ENCODE measurements at places on chromosomes 3 and 15.

GRCh38 chr15:97036301-97036700 is 705.8 kb downstream of the NR2F2 start:
- DNase-seq = no peak

- DNase-seq = no peak
Measured at GRCh38 chr15:99580076-99580475, 14.3 kb downstream of the MEF2A start.

- DNase-seq = no peak
Measured at GRCh38 chr15:81954158-81954783, 91.5 kb downstream of the MEX3B start.

DNA sequence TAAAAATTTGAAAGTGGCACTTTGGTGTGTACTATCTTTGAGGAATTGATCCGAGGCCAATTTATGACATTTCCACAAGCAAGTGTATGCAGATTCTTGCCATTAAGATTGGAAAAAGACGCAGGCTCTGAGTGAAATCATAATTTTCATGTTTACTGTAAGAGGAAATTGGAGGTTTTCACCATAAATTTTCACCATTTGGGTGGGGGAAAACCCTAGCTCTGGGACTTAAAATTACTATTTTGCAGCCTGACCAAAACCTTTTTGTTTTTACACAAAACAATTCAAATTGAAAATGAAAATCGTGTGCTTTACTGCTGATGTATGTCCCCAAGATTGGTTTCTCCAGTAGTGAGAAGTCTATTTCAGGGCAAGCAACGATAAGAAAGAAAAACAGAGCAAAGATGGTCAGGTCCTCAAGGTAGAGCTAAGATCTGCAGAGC is 282.6 kb downstream of the FOXP1 start:
- DNase-seq = no peak

- no peak for DNase-seq
Measured at GRCh38 chr3:171389491-171389890, 70.7 kb downstream of the TNIK start.

- no peak for DNase-seq
Measured at GRCh38 chr3:89165636-89166263, 58.3 kb downstream of the EPHA3 start.

GRCh38 chr3:64884536-64884935 is 196.7 kb upstream of the ADAMTS9 start:
- no peak for DNase-seq

DNA sequence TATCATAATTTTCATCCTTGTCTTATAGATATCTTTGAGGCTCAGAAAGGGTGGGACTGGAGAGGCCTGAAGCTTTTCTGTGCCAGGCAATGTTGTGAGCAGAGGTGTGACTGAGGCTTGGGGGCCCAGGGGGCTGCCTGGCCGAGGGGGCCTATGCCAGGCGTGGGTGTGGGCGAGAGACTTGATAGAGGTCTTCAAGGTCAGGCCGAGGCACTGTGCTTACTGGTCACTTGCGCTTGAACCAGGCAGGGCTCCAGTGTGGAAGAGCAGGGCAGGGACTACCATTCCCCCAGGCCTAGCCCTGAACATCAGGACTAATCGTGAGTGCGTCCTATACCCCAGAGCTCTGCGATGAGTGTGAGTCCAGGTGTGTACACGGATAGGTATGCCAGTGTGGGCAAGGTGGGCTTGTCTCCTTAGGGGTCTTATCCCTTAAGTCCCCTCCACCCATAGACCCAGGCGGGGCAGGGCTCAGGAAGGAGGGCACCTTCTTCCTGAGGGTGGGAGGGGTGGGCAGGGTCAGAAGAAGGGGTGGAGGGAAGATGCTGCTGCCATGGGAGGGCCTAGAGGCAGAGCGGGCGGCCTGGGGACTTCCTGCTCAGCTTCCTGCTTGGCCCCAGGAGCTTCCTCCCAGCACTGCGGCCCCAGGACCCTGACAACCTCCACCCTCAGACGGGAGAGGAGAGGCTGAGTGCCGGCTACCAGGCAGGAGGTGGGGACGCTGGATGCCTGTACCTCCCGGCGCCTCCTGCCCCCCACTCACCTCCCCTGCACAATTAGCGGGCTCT is 84.7 kb downstream of the LINGO1 start:
- DNase-seq = no peak

GRCh38 chr3:16277471-16277870 is 12.5 kb downstream of the OXNAD1 start:
- no peak for DNase-seq

- no peak for DNase-seq
Measured at GRCh38 chr15:31525185-31525695, 198.6 kb downstream of the KLF13 start.

GRCh38 chr3:149475451-149476060 is 1.1 kb downstream of the TM4SF4 start:
- no peak for DNase-seq

DNA sequence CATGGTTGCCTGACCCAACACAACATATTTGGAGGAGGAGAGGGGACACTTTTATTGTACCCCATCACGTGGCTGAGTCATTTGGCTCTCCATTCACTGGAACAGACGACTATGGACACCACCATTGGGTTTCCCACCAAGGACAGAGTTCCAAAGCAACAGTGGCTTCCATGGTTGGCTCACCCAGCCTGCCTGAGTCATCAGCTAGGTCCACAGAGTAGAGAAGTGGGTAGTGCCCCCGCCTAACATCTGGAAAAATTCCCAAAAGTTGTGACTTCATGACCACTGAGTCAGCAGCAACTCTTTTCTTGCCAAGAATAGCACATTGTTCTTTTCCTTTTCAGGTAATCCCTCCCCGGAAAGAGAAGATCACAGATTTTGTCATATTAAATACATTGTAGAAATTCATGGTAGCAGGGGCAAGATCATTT is 3.0 kb upstream of the PPP1R2 start:
- DNase-seq = no peak

DNA sequence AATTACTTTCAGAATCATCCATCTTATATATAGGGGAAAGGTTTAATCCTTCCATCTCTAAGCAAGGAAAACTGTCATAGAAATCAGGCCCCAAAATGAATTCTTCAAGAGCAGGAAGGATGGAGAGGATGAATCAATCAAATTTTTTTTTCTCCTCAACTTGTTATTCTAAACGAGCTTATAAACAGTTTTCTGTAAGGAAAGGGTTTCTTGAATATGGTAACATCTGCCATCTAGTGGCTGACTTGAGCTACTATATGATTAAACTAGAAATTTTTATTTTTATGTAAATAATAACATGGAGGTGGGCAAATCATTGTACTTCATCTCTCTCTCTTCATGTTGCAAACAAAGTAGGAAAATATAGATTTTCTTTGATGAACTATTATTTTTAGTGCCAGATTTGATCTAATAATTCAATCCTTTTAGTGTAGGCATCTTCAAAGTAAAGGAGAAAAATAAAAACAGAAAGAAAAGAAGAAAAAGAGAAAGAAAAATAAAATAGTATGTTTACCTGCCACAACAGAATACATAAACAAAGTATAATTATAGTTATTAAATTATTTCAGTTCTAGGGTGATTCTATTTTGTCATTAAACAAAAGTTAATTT is 146.6 kb downstream of the SERPINI1 start:
- no peak for DNase-seq

DNA sequence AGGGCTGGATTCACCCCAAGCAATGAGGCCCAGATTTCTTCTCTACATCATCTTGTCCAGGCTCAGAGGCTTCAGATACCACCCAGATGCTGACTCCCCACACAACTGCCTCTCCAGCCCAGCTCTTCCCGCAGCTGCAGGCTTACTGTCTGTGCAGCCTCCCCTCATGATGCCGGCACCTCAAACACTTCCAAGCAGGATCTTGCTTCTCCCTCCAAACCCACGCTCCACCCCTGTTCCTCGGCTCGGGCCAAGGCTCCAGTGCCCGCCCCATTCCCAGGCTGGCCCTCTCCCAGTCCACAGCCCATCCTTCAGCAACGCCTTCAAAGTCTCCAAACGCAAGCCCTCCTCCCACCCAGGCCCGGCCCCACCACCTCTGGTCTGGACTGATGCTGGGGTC is 159.2 kb upstream of the LINGO1 start:
- no peak for DNase-seq

DNA sequence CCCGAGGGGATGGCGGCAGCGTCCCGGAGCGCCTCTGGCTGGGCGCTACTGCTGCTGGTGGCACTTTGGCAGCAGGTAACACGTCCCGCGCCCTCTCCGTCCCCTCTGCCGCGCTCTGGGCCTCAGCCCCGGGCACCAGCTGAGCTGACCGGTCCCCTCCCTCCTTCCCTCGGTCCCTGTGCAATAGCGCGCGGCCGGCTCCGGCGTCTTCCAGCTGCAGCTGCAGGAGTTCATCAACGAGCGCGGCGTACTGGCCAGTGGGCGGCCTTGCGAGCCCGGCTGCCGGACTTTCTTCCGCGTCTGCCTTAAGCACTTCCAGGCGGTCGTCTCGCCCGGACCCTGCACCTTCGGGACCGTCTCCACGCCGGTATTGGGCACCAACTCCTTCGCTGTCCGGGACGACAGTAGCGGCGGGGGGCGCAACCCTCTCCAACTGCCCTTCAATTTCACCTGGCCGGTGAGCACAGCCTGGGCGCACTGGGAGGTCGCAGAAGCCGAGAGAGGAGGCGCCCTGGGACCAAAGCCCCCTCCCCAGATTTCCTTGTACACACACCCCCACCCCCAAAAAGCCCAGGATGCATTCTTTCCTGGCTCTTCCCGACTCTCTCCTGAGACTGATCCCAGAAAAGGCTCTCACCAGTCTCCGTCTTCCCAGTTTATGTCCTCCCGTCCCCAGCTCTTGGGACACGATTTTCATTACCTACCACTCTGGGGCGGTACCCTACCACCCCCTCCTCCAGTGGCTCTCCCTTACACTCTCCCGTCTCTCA is 705 bp downstream of the DLL4 start:
- DNase-seq = no peak

GRCh38 chr3:71849681-71850080 is 64.7 kb upstream of the PROK2 start:
- DNase-seq = no peak

GRCh38 chr3:182725372-182726251 is 67.7 kb upstream of the ATP11B start:
- DNase-seq = no peak

DNA sequence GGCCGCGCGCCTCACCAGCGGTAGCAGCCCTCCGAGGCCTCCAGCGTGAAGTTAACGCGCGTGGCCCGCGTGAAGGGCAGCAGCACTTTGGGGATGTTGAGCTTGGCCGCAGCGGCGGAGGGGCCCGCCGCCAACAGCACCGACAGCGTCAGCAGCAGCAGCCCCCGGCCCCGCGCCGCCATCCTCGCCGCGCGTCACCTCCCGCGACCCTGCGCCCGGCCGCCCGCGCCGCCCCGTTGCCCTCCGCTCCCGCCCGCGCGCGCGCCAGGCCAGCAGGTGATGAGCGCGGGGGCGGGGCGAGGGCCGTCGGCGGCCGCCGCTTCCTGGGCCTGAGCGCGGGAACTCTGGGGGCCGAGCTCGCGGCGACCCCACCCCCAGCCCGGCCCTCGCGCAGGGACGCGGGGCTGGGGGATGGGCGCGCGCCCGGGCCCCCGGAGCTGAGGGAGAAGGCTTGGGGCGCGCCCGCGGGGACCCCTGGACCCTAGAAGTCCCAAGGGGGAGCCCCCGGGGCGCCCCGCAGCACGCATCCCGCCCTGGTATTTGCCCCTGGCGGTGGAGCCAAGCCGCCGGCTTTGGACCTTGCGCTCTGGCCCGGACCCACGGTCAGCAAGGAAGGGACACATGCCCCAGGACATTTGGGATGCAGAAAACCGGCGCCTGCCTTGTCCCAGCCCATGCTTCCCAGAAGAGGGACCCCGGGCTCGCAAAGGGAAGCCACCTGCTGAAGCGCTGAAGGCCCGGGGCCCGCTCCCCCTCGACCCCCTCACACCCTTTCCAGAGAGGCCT is at the start of gene NUP210:
NUP210 (minus strand) TSS at position 278 of the 786 bp plus-strand sequence; CDS start at position 182, 96 bp downstream.
- peak; percentile 57 for DNase-seq

DNA sequence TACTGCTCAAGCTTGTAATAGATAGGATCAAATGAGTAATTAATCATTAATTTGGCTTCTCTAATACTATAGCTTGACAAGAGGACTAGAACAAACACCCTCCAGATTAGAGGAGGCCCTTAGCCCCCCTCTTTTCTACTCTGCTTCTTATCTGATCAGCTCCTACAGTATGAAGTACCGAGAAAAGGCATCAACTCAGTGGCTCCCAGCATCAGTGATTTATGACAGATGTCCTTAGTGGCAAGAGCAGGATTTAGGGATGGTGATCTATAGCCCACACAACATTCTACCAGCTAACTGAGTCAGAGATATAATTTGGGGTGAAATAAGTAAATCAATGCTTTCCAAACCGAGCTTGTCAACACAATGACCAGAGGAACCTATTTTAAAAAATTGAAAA is 541.1 kb downstream of the NLGN1 start:
- DNase-seq = no peak

- no peak for DNase-seq
Measured at GRCh38 chr3:76310667-76311066, 525.3 kb upstream of the ZNF717 start.

DNA sequence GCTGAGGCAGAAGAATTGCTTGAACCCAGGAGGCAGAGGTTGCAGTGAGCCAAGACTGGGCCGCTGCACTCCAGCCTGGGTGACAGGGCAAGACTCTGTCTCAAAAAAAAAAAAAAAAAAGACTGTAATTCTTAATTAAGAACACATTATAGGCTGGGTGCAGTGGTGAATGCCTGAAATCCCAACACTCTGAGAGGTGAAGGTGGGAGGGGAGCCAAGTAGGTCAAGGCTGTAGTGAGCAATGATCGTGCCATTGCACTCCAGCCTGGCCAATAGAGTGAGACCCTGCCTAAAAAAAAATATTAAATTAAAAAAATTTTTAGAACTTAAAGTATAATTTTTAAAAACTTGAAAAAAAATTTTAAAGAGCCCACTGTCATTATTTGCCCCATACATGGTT is 13.4 kb upstream of the ARPIN start:
- no peak for DNase-seq

- no peak for DNase-seq
Measured at GRCh38 chr3:119657887-119658702, 2.3 kb downstream of the POPDC2 start.

DNA sequence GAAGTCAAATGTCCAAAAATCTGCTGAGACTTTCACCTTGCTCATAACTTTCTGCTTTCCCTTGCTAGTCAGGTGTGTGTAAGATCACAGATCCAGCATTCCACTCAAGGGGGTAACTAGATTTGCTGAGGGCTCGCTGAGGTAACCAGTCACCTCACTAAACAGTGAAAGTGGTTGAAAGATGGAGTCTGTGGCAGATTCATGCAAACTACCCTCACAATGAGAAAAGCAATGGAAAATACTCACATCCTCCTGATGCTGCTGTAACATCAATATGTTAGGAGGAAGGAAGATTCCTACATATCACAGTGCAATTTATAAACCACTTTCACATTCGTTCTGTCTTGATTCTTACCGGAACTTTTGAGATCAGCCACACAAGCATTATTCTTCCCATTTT is 174.3 kb upstream of the BCL6 start:
- no peak for DNase-seq

- no peak for DNase-seq
Measured at GRCh38 chr3:130854208-130854864, 39.5 kb upstream of the ATP2C1 start.

Data from activated CD8-positive, alpha-beta memory T cell treated with anti-CD3 and anti-CD28 coated beads, Interleukin-2, amount 50 U/mL, for 4 hours (primary cell).